ENCODE measurements at places on chromosomes 2 and 18. TPM values are rescaled to one million over a fixed set of nuclear protein-coding genes. Genes with fewer than 3 reads are reported as not detected.

The NPAS2 gene
- total RNA-seq, result 83.8 TPM

The HEATR5B gene
- 6.7 TPM for total RNA-seq

The C2orf66 gene
- 0.08 TPM for total RNA-seq

The LYPD1 gene
- 17.1 TPM for total RNA-seq
